ENCODE measurements at places on chromosomes 16 and 17.

DNA sequence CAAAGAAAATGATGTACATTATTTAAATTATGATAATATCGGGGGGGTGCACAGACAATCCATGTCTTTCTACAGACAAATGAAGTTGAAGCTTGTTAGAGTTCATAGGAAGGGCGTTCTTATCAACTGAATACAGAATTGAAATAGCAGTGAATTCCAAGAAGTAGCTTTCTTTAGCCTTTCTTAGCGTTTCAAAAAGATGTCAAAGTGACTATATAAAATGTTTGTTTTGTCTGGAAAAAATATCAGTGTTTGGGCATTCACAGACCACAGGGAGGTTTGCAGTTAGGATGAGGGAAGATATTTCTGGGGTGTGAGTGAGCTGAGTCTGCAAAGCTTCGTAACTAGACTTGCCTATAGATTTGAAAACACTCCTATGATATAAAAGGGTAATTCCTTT is 55.0 kb downstream of the STX8 start:
- no peak for DNase-seq

DNA sequence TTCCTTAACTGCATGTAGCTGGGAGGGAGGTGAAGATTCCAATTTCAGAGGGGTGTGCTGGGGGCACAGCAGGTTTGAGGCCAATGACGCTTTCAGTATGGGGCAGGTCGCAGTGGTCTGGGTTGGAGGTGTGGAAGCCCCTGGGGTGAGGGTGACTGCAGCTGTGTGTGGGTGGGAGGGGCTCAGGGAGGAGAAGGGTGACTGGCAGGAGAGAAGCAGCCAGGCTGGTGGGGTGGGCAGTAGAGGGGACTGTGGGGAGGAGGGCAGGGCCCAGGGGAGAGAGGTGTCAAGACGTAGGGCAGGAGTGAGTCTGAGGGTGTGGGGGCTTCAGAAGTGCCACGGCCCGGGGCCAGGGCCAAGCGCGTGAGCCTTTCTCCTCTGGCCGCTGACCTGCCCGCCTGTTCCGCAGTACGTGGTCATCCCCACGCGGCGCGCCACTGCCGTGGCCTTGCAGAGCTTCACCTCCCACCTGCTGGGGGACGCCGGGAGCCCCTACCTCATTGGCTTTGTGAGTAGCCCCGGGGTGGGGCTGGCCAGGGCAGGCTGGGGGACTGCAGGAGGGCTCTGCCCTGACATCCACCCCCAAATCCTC is 19.4 kb downstream of the MYBBP1A start:
- DNase-seq, result no peak

DNA sequence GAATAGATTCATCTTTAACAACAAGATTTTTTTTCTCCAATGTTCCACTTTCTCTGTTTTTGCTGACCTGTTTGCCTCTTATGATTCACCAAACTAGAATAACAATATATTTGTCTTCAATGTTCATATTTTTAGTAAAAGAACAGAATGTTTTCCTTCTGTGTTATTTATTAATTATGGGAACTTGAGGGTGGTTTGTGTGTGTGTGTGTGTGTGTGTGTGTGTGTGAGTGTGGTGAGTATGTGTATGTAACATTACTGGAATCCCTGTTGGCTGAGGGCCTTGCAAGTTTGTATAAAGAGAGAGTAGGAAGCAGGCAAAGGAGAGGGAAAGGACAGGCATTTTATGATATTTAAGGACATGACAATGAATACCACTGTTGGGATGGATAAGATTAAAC is 13.8 kb downstream of the STXBP4 start:
- no peak for DNase-seq

DNA sequence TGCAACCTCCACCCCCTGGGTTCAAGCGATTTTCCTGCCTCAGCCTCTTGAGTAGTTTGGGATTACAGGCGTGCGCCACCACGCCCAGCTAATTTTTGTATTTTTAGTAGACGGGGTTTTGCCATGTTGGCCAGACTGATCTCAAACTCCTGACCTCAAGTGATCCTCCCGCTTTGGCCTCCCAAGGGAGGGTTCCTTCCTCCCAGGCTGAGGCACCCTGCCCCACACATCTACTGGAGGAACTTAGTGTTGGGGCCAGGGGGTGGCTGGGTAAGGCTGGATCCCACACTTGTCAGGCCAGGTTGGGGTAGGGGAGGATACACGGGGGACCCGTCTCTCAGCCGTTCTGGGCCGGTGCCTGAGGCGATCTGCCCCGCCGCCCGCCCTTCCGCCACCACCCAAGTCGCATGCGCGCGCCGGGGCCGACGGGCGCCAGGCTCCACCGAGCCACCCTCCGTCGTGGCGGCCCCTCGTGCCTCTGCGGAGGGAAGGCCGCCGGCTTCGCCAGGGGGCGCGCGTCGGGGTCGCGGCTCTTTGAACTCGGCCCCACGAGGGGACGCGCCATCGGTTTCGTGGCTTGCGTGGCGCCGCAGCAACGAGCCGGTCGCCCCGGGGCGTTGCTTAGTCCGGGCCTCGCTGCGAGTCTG is 15.9 kb downstream of the GRB7 start:
- DNase-seq, result peak; percentile 83

DNA sequence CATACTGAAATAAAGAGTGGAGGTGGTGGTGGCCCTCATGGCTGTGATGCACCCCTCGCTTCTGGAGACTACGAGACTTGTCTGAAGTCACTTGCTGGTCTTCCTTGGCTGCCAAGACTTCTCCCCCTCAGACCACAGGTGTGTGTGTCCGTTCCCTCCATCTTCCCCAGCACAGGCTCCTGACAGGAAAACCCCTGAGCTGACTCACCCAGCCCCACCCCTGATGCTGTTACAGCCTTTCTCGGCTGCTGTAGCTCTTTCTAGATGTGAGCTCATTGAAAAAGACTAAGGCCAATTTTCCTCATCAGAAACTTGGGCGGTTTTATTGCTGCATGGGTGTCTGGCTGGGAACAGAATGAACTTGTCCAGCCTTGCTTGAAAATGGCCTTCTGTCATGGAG is 296.9 kb downstream of the TMEM114 start:
- DNase-seq, result no peak

- DNase-seq, result no peak
These were observed 7.3 kb downstream of the HS3ST4 start for GRCh38 chr16:25699069-25699468.

DNA sequence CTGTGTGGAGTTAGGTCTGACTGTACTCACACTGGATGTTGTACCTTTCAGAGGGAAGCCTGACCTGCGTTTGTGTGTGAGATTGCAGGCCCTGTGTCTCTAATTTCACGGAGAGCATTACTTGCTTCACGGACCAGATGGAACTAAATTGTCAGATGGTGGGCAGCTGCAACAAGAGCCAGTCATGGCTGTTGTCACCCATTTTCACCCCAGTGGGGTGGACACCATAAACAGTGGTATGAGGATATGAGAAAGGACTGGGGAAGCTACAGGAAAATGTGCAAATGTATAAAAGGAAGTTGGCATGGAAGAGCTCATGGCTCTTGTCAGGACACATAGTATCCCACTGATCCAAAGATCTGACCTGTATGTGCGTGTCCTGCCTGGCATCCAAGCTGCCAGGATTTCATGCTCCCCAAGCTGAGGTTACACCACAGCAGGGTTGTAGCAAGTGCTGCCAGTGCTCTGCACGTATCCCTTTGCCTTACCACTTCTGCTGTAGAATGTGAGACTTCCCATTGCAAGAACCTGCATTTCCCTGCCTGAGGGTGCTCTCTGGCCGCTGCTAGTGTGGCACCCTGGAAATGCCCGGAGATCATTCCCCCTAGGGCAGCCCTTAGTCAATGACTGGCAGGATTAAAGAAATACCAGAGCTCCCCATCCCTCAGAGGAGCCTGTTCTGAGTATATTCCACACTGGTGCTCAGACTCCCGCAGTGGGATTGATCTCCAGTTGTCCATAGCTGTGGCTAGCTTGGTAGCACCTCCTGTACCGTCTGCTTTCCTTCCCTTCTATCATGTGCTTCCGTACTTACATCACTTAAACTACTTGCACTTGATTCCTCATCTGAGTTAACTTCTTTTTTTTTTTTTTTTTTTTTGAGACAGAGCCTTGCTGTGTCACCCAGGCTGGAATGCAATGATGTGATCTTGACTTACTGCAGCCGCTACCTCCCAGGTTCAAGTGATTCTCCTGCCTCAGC is 70.4 kb upstream of the TANC2 start:
- no peak for DNase-seq

DNA sequence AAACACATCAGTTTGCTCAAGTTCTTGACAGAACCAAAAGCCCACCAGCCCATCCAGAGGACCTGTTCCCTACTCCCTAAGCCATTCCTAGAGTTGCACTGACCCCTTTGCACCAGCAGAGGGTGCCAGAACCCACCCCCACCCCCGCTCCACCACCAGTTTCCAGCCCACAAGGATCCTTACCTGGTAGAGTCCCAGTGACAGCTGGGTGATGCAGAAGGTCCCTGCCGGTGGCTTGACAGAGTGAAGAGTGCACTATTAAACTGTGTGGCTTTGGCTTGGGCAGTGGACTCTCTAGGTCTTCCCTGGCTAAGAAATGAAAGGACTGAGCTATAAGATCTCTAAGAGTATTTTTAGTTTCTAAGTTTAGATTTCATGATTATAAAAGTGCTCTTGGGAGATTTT is 73.3 kb upstream of the MTMR4 start:
- peak; percentile 52 for DNase-seq

DNA sequence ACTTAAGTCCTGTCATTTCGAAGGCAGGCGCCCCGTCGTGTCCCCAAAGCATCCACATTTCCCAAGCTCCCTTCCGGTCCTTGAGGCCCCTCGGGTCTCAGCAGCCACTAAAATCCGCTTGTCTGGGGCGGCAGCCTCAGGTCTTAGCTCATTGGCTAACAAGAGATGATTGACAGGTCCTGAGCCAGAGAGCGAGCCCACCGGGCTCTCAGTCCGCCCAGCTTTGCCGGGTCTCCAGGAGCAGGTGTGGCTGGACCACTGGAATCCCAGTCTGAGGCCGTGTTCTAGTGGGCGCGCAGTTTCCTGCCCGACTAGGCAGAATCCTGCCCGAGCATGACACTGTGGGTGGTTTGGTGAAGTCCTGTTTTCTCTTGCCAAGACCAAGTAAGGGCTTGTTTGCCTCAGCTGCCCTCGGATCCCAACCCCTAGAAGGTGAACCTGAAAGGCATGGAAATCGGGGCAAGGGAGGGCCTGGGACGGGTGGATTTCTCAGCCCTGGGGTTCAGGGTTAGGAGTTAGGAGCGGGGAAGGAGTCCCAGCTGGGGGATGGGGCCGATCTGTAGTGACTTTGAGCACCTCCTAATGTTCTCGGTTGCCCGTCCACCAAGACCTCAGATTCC is 42.8 kb downstream of the MRC2 start:
- DNase-seq, result no peak

GRCh38 chr17:63740464-63741142 is 996 bp downstream of the STRADA start:
- DNase-seq, result no peak

GRCh38 chr16:1281517-1281916 is 25.6 kb downstream of the TPSD1 start:
- no peak for DNase-seq

GRCh38 chr17:1752425-1753262 is 9.2 kb upstream of the SERPINF1 start:
- DNase-seq, result peak; percentile 42

GRCh38 chr17:35931794-35932425 is 1.3 kb upstream of the RDM1 start:
- DNase-seq, result no peak

DNA sequence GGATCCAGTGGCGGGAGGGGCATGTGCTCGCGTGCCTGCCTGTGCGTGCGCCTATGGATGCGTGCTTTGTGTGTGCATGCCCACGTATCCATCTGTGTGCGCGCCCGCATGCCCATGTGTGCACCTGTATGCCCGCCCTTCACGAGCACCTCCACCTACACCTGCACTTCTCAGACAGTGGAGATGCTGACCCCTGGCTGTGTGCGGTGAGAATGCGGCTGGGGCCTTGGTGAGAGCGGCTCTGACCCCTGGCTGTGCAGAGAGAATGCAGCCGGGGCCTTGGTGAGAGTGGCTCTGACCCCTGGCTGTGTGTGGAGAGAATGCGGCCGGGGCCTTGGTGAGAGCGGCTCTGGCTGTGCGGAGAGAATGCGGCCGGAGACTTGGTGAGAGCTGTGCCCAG is 33.9 kb downstream of the AXIN1 start:
- DNase-seq, result no peak

GRCh38 chr17:13917634-13918033 is 151.7 kb upstream of the COX10 start:
- DNase-seq, result no peak

DNA sequence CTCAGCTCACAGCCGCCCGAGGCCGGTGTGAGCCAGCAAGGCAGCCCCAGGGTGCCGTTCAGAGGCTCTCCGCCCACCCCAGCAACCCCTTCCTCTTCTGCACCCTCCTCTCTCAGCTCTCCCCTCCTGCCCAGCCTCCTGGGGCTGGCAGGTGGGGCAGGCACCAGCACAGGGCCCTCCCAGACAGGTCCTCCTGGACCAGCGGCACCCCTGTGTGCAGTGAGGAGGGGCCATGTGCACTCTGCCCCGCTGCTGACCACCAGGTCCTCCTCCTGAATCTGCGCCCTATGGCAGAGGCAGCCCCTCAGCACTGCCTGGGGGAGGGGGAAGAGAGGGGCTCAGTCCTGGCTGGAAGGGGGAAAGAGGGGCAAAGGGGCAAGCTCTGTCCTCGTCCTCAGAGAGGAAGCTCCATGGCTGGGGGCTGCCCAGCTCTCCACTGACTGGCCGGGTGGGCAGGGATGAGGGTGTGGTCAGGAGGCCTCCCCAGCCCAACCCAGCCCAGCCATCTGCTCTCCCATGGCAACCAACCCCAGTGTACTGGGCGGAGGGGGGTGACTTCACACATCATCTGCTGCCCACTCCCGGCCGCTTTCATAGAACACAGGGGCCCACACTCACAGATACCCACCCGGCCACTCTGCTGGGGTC is 5.4 kb upstream of the BCAR1 start:
- no peak for DNase-seq

DNA sequence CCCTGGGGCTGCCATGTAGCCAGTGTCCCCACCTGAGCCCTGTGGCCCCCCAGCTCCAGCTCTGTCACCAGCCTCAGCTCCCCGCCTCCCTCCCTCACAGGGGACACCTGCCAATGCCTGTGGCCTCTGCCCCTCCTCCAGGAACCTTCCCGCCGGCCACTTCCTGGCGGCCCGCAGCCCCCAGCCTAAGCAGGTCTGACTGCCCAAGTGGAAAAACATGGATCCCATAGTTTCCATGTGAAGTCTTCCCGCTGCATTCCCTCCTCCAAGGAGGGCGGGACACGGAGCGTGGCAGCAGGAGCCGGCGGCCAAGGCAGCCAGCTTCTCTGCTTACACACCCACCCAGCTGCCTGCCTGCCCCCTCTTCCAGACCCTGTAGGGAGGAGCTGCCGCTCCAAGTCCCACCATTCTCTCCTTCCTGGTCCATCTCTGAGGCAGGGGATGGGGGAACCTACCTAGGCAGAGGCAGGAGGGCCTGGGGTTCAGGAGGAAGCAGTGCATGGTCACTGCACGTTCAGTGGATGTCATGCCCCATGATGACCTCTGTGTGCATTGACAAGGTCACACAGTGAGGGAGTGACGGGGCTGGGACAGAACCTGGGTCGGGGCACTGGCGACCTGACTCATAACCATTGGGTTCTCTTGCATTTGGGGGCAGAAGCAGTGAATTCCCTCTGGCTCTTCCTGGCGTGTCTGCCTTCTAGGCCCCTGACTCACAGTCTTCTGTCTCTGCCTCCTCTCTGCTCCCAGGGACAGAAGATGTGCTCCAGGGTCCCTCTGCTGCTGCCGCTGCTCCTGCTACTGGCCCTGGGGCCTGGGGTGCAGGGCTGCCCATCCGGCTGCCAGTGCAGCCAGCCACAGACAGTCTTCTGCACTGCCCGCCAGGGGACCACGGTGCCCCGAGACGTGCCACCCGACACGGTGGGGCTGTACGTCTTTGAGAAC is 8.7 kb downstream of the VASN start:
- no peak for DNase-seq

GRCh38 chr16:76732894-76733293 is 455.7 kb downstream of the CNTNAP4 start:
- no peak for DNase-seq
